ENCODE measurements at places on chromosomes 11 and 22.

- no peak for DNase-seq
Measured at GRCh38 chr11:75349521-75350116, 1.8 kb downstream of the ARRB1 start.

DNA sequence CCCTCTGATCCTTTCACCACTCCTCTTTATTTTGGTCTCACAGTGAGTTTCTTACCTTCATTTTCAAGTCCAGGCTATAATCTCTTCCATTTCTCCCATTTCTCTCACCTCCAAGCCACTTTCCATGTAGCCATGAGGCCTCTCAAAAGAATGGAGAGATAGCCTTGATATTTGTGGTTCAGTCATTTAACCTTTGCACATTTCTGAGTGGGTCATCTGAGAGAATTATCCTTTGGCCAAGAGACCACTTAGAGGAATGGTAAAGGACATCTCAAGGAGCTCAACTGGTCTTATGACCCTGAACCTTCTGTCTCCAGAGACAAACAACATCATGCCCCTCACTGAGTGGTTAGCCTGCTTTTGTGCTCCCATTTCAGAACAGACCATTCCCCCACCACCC, 121.1 kb downstream of the KIRREL3 start:
- no peak for DNase-seq

DNA sequence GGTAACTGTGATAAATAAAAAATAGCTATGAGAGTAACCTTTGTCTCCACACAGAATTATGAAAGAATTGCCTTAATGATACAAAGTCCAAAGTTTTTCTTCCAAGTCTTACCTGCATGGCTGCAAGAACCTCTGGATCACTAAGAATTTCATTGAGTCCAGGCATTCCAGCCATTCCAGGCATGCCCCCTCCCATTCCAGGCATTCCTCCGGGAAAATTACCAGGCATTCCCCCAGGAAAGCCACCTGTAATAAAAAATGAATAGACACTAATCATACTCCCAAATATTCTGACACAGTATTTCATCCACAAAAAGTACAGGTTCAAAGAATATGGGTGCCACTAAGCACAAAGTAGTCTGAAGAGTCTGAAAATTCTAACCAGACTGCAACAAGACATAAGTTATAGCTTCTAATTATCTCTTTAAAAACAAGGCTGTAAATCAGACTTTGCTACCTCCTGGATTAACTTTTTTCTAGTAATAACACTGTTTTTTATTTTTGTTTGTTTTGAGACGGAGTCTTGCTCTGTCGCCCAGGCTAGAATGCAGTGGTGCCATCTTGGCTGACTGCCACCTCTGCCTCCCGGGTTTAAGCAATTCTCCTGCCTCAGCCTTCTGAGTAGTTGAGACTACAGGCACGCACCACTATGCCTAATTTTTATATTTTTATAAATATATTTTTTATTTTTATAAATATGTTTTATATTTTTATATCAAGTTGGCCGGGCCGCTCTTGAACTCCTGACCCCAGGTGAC, 8.0 kb upstream of the SLC25A17 start:
- DNase-seq: no peak

- DNase-seq: no peak
Measured at GRCh38 chr11:134949121-134950090, 537.4 kb upstream of the B3GAT1 start.
